ENCODE measurements at places on chromosomes 2 and 18.

GRCh38 chr2:97932975-97933662, 62.6 kb downstream of the TMEM131 start:
- no peak for DNase-seq

GRCh38 chr2:28135324-28135723, 244.8 kb downstream of the BABAM2 start:
- DNase-seq: no peak

GRCh38 chr2:225889452-225889851, 489.9 kb downstream of the NYAP2 start:
- peak; percentile 25 for DNase-seq

GRCh38 chr2:222900354-222900753, 39.5 kb downstream of the ACSL3 start:
- no peak for DNase-seq
